ENCODE measurements at places on chromosomes 12 and 14.

GRCh38 chr12:62006076-62006732 lies 254.0 kb upstream of the USP15 start:
- DNase-seq, result peak; percentile 56

DNA sequence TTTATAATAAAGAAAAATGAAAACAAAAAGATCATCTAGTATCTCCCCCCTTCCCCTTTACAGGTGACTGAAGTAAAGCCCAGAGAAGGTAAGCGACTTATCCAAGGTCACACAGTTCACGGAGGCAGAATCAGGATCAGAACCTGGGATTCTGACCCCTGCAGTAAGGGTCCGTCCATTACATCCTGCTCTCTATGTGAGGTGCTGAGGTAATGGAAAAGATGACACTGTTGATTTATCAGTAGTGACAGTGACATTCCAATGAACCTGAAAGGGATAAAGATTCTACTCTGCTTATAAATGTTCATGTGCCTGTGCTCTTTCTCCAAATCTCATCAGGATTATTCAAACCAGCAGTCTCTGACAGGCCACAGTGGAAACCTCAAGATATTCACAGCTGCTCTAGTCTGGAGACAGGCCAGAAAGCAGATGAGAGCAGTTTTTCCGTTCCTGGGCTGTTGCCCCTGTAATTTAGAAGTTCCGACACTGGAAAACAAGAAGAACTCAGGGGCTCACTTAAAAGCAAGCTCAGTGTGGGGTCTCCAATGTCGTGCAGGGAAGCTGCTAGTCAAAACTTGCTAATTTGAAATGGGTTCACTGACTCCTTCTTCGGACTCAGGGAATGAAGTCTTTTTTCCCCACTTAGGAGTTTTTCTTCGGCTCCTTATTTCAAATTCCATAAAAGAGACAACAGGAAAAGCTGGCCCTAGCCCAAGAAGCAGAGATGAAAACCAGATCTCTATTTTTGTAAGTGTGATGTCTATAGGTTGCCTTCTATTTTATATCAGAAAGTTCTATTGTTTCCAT lies 131.8 kb upstream of the EEA1 start:
- peak; percentile 20 for DNase-seq

GRCh38 chr12:28057856-28058615 lies 85.5 kb upstream of the PTHLH start:
- no peak for DNase-seq

GRCh38 chr12:10673659-10674384 lies at the start of gene STYK1:
Gene STYK1, minus strand, starts transcription at chr12:10674052. Its CDS starts 39,434 bp downstream, at chr12:10634618.
- peak; percentile 70 for DNase-seq

DNA sequence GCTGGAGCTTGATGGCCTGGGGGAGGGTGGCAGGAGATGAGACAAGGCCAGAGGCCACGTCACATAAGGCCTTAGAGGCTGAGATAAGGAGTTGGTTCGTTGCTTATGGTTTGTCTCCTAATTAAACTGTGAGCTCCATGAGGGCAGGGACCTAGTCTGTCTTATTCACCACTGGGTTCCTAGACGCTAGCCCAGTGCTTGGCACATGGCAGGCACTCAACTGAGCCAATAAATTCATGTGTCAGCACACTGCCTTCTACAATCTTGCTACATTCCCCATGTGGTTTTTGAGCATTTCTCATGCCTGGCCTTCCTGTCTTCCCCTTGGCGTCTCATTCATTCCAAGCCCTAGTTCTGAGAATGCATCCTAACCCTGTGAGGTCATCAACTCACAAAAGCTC lies 92.5 kb upstream of the MED13L start:
- DNase-seq, result peak; percentile 50

GRCh38 chr12:6764011-6764828 lies 1.9 kb upstream of the PTMS start:
- peak; percentile 96 for DNase-seq

- no peak for DNase-seq
Observed at GRCh38 chr12:49794021-49794420, 34.2 kb downstream of the NCKAP5L start.

DNA sequence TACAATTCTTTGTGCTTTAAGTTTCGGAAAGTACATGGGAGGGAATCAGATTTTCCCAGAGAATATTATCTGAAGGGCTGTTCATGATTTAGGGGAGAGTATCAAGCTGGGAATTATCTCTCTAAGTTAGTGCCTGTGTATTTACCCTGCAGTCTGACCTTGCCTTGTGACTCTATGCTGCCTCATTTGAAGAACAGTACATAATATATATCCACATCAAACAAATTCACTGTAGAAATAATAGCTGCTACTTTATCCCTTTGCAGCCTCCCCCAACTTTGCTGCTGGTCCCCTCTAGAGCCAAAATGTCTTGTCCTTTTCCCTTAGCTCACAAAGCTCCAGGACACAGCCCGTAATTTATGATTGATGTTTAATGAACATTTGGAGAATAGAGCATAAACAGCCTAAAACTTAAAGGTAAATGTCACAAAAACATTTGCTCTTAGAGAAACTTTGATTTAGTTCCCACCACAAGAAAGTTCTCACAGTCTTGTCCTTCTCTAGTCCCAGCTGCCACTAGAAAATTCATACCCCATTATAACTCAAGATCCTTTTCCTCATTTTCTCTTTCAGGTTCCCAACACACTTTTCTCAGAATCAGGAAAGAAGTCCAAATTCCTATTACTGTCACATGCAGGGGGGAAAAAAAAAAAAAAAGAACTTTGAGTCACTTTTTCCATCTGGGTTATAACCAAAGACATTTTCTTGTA lies 1009.6 kb downstream of the FLRT2 start:
- DNase-seq, result no peak

GRCh38 chr12:19744705-19745218 lies 305.5 kb downstream of the AEBP2 start:
- peak; percentile 5 for DNase-seq

GRCh38 chr14:105292826-105293711 lies 7.7 kb downstream of the BRF1 start:
- no peak for DNase-seq

GRCh38 chr12:82955043-82955442 lies 268.3 kb downstream of the TMTC2 start:
- no peak for DNase-seq

DNA sequence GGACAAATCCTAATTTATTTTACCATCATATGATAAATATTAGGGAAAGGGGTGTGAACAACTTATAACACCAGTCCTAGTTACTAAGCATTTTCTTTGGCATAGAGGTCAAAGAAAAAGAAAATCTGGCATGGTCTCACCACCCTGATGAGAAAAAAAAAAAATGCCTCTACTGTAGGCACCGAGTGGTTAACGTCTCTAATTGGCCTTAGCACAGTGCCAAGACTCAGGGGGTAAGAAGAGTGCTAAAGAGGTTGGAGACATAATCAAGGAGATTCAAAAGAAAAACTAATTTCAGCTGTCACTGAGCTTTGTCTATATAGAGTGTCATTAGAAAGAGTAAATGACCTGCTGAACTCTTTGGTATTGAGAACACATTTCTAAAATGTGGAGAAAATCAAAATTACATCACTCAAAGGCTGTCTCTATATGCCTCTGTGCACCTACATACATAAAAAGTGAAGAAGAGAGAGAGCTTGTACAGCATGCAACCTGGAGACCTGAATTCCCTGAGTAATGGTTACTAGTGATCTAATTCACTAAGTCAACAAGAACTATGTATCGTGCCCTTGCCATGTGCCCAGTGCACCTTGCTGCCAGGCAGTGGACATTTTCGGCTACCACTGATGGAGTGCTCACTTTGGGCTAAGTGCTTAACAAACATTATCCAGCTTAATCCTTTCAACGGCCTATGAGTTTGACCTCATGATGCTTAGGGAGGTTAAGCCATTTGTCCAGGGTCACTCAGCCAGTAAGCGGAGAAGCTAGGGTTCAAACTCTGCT lies 113.8 kb upstream of the G2E3 start:
- no peak for DNase-seq

DNA sequence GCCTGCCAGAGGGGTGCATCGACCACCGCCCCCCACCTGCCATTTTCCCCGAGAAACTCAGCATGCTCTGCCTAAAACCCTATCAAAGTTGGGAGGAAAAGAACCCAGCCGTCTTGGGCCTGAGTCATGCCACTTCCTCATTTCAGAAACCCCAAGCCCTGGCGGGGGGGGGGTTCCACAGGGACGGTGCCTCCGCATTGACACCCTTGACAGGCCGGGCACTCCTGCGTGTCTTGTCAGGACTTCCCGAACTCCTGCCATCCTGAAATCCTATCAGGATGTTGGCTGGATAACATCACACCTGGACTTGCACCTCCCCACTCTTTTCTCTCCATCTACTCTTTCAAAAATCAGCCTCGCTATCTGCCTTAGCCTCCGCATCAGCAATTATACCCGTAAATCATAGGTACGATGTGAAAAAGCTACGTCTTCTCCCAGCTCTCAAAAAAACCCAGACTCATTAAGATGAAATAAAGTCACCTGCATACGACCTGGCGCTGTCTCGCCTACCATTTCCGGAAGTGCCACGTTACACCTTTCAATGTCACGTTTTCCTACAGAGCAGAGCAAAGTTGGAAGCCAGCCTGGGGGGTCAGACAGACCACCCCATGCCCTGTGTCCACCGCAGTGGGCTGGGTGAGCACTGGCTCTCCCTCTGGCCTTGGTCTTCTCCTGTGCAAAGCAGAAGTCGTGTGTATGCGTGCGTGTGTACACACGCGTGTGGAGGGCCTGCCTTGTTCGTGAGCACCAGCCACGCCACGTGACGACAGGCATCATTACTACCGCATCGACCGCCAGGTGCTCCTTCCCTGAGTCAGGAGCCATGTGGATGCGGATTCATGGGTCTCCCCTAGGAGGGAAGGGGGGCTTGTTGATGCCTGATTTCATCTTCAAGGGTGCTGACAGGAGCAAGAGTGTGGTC lies 96.7 kb downstream of the RFLNA start:
- no peak for DNase-seq
